ENCODE measurements at places on chromosomes 6 and 20.

DNA sequence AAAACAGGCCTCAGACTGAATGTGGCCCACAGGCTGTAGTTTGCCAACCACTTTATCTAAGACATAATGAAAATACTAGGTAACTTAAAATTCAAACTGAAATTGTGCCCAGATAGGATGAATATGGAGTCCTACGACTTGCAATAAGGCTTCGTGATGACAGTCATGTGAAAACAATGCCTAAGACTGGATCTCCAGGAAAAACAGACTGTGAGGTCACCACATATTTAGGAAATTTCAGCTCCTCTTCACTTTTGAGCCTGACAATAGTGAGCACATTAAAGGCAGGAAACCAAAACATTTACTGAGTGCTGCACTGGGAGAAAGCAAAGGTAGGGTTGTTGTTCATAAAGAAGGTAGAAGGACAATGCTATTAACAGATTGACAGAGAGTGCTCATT is 50.0 kb downstream of the RTN4IP1 start:
- DNase-seq, result no peak

- no peak for DNase-seq
These were observed 148.4 kb upstream of the RIMS1 start for GRCh38 chr6:71737953-71738352.

DNA sequence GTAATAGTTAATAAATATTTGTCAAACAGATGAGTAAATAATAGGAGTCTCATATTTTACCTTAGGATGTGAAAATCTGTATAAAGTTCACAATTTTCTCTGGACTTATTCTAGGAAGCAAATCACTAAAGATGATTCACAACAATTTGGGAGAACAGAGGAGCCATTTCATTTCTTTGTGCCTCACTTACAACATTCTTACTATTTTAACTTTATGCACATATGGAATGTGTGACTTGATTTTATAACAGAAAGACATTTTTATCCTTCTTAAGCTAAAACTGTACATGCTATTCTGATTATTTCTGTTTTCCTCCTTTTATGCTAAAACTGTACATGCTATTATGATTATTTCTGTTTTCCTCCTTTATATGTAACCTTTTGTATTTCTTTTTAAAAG is 83.3 kb downstream of the FUT9 start:
- no peak for DNase-seq

- no peak for DNase-seq
These were observed 1160.0 kb downstream of the HACE1 start for GRCh38 chr6:103699769-103700168.

GRCh38 chr20:9200196-9200595 is 131.3 kb downstream of the PLCB4 start:
- DNase-seq, result no peak

- DNase-seq, result no peak
These were observed 5.7 kb downstream of the SOX18 start for GRCh38 chr20:64043768-64044167.

- DNase-seq, result no peak
These were observed 233.1 kb upstream of the ZNF217 start for GRCh38 chr20:53826597-53827291.

GRCh38 chr20:8291200-8291599 is 159.1 kb downstream of the PLCB1 start:
- DNase-seq, result no peak

DNA sequence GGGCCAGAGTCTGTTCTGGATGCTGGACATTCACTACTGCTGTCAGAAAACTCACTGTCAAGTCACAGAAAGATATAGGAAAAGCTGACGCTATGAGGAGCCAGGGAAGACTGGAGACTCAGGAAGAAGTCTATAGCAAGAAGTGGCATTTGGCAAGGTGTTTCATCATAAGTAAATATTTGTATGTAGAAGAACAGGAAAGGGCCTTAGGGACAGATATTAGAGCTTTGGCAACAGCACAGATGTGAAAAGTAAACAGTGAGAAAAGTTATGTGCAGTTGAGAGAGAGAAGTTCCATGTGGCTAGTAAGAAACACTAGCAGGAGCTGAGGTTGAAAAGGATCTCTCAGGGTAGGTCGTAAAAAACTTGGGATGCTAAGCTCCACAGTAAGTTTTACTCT is 868.9 kb downstream of the PHF3 start:
- no peak for DNase-seq

GRCh38 chr6:88641178-88641903 is 322.1 kb downstream of the RNGTT start:
- no peak for DNase-seq

- DNase-seq, result no peak
These were observed 236.1 kb downstream of the PACRG start for GRCh38 chr6:162963861-162964260.

DNA sequence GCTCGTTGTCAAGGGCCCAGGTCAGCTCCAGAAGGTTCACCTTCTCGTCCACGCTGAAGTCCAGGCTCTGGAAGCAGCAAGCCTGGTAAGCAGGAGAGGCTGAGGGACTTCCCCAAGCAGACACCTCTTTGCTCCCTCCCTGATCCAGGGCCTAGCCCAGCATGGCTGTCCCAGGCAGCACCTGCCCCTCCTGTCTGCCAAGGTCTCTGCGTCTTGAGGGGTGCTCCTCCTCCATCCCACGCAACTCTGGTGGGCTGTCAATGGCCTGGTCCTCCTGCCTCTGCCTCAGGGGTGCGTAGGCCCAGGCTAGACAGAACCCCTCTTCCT is 87.1 kb downstream of the NINL start:
- no peak for DNase-seq

DNA sequence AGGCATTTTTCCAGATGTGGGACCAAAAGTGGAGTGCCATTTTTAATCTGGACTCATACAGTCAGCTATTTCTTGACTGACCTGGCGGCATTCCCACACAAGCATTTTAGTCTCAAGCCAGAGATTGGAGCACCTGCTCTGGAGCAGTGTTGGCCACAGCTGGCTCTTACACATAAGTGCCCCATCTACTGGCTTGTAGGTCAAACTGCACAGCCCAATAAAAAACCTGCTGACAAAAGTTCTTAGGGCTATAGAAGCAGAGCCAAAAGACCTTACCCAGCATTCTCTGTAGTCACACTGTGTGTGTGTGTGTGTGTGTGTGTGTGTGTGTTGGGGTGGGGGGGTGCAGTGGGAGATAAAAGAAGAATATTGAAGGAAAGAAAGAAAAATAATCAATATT is 38.6 kb upstream of the SENP6 start:
- DNase-seq, result no peak

GRCh38 chr6:141261016-141261671 is 871.6 kb upstream of the GJE1 start:
- DNase-seq, result no peak

GRCh38 chr6:69791065-69791471 is 5.7 kb downstream of the LMBRD1 start:
- DNase-seq, result no peak

DNA sequence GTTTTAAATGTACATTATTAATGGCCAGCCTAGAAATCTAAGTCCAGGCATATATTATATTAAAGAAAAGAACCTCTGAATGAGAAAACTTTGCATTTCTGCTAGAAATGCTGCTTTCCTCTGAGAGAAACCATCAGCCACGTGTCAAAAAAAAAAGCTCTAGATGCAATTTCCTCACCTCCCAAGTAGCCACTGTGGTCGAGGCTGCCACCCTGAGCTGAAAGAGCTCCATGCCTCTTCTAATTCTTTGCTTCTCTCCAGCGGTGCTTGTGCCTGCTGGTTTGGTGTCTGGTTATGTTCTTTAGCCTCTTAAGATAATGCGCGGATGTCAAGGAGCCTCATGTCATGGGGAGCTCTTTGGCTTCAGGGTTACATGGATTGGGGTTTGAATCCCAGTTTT is 316.0 kb downstream of the TFAP2C start:
- DNase-seq, result no peak

- no peak for DNase-seq
These were observed 7.2 kb downstream of the FAM217B start for GRCh38 chr20:59947376-59947775.

DNA sequence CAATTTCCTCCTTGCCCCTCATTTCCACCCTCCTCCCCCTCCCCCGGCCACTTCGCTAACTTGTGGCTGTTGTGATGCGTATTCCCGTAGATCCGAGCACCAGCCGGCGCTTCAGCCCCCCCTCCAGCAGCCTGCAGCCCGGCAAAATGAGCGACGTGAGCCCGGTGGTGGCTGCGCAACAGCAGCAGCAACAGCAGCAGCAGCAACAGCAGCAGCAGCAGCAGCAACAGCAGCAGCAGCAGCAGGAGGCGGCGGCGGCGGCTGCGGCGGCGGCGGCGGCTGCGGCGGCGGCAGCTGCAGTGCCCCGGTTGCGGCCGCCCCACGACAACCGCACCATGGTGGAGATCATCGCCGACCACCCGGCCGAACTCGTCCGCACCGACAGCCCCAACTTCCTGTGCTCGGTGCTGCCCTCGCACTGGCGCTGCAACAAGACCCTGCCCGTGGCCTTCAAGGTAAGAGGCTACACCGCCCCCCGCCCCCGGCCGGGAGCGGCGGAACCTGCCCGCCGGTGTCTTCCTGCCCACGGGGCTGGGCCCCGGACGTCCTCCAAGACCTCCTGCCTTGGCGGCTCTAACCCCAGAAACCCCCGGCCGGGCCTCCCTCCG is 44.9 kb upstream of the SUPT3H start:
- DNase-seq, result no peak

GRCh38 chr6:126534401-126534800 is 194.5 kb downstream of the CENPW start:
- no peak for DNase-seq

- no peak for DNase-seq
These were observed 184.2 kb upstream of the BMP2 start for GRCh38 chr20:6583134-6583738.

DNA sequence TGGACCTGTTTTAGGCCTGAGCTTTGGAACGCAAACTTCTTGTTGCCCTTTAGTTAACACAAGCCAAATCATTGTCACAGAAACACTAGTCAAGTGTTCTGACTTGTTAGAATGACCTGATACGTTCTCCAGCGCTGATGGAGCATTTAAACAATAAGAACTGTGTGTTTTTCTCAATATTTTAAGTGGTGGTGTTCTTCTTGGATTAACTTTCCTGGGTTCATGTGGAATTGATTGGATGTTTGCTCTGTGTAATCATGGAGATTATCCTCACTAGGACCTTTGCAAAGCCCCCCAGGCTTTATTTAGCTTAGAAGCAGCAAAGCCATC is 1.6 kb downstream of the LRRC1 start:
- DNase-seq, result no peak

GRCh38 chr20:61042506-61043385 is 209.3 kb upstream of the CDH4 start:
- DNase-seq, result no peak

GRCh38 chr6:146862508-146862919 is 263.7 kb downstream of the ADGB start:
- DNase-seq, result no peak

GRCh38 chr6:52543729-52544601 is 32.9 kb downstream of the TRAM2 start:
- DNase-seq, result no peak

DNA sequence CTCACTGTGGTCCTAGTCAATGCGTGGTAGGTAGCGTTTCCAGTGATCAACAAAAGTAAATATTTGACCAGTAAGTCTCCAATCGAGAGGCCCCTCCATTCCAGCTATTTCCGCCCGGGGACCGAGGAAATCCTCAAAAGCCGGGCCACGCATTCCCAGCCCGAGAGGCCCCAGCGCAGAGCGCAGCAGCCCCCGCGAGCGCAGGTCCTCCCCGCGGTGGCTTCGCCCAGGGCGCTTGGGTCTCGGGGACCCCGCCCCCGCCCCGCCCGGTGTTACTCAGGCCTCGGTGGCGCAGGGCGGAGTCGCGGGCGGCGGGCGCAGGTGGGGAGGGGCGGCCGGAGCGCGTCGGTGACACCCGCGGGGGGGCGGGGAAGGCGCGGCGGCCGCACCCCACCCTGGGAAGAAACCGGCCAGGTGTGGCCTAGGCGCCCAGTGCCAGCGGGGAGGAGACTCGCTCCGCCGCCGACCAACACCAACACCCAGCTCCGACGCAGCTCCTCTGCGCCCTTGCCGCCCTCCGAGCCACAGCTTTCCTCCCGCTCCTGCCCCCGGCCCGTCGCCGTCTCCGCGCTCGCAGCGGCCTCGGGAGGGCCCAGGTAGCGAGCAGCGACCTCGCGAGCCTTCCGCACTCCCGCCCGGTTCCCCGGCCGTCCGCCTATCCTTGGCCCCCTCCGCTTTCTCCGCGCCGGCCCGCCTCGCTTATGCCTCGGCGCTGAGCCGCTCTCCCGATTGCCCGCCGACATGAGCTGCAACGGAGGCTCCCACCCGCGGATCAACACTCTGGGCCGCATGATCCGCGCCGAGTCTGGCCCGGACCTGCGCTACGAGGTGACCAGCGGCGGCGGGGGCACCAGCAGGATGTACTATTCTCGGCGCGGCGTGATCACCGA is at the start of gene DSP:
TSS of gene DSP (plus strand) at position 497 of the 890 bp plus-strand sequence. CDS start at position 742, 245 bp downstream.
- DNase-seq, result peak; percentile 77

DNA sequence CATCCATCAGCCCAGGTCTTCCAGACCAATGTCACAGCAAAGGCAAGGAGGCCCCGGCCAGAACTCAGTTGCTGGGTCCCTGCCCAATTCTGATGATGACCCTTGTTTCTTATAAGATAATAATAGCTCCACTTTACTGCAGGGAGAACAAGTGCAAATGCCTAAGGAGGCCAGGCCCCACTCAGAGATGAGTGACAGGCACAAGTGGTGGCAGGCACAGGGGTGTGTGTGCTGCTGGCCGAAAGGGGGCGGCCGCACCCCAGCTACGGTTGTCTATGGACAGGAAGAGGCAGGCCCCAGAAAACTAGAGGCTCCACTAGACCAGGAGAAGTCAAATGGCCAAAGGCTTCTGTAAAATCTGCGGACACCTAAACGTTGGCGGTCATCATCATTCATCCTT is 28.6 kb downstream of the GNAS-AS1 start:
- DNase-seq, result no peak

DNA sequence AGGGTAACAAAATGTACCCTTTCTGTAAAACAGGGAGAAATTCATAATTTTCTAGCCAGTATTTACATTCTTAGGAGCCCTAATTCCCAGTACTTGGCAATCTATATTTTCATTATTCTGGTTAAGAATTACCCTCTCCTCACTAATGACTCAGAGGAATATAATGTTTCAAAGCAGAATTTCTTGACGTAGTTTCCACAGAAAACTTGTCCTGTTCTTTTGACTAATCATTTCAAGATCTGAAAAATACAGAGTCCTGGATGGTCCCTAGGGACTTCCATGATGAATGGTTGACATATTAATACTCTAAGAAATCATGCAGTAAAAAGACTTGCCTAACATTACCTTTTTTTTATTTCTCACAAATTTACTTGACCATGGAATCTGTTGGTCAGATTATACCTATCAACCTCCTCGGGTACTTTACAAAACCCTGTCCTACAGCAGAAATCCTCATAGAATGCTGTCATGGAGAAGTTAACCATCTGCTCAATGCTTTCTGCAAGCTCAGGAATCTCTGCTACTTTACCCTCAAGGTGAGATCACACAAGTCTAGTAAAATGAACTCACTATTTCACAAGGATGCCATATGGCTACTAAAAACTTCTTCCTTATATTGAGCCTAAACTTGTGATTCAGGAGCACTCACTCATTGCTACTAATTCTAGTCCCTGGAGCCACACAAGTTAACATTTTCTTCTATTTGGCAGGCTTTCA is 202.1 kb upstream of the CNR1 start:
- no peak for DNase-seq

Data from mesothelial cell of epicardium (in vitro differentiated cells).